Epithelial cell of esophagus (primary cell): ENCODE measurements at places on chromosomes 12 and 14.

GRCh38 chr12:83036847-83037246 lies 350.1 kb downstream of the TMTC2 start:
- DNase-seq, result no peak

DNA sequence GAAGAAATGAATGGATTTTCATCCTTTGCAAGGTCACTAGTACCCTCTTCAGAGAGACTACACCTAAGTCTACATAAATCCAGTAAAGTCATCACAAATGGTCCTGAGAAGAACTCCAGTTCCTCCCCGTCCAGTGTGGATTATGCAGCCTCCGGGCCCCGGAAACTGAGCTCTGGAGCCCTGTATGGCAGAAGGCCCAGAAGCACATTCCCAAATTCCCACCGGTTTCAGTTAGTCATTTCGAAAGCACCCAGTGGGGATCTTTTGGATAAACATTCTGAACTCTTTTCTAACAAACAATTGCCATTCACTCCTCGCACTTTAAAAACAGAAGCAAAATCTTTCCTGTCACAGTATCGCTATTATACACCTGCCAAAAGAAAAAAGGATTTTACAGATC lies 40.8 kb downstream of the SPATA7 start:
- DNase-seq, result no peak

DNA sequence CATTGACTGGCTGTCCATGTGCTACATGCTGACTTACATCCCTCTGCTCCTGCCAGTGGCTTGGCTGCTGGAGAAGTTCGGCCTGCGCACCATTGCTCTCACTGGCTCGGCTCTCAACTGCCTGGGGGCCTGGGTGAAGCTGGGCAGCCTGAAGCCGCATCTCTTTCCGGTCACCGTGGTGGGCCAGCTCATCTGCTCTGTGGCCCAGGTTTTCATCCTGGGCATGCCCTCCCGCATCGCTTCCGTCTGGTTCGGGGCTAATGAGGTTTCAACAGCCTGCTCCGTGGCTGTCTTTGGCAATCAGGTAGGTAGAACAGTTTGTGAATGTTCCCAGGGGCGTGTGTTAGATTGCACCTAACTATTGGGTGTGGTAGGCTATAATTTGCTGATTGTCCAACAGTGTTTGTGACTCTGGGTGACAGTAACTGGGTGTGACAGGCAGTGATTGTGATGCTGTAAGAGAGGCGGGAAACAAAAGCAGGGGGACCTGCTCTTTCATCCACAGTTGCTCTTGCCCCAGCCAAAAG lies 981 bp downstream of the FLVCR2 start:
- DNase-seq, result no peak

DNA sequence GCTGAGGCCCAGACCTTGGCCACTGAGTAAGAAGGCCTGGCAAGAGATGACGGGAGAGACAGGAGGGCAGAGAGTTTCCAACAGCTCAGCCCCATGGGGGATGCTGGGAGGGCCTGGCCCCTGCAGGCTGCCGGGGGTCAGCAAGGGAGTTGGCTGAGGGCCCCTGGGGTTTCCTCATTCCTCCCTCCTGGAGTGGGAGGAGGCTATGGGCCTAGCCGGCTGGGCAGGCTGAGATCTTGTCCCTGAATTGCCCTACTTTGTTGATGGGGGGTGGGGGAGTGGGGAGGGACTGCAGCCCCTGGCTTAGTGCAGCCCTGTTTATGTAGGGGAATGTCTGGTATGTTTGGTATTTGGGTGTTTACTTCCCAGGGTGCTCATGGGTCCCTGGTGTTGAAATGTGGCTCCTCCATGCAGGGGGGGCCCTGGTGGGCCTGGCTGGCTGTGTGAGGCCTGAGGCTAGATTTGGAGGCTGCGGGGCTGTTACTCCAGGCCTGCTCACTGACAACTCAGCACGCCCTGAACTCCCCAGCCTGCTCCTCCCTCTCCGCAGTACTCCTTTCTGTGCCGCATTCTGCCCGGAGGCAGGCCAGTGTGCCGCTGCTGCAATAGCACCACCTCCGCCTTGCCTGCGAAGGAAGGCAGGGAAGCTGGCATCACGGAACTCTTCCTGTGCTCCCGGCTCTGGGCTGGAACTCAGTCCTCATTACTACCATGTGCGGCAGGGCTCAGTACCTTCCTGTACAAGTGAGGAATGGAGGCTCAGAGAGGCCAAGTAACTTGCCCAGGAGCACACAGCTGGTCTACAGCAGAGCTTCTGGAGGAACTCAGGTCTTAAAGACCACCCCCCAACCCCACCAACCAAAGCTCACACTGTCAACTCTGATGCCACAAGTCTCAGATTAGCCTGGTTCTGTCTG lies 25.3 kb downstream of the JDP2 start:
- DNase-seq, result peak; percentile 94

- DNase-seq, result peak; percentile 71
Measured at GRCh38 chr14:51581017-51581881, 70.5 kb upstream of the FRMD6 start.

GRCh38 chr12:120902846-120903411 lies 1.2 kb downstream of the SPPL3 start:
- DNase-seq, result no peak

GRCh38 chr12:21852251-21852650 lies 77.7 kb upstream of the KCNJ8 start:
- peak; percentile 51 for DNase-seq

- DNase-seq, result peak; percentile 79
Measured at GRCh38 chr12:6229224-6230218, 29.3 kb downstream of the CD9 start.

DNA sequence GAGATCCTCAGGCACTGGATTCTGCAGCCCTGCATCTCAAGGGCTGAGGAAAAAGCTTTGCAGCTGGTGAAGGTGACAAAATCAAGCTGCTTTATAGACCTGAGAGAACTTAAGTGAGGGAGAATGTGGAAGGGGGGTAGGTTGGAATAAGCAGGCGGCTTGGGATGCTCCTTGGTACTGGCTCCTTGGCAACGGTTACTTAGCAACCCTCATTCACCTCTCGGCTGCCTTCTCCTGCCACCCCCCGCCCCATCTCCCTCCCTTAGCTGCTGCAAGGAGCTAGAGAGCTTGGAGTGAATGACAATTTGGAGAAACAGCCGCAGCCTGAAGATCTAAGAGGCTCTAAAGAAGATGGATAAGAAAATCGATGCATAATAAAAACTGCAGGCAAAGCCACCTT lies 44.1 kb upstream of the CISTR start:
- no peak for DNase-seq

- peak; percentile 60 for DNase-seq
Measured at GRCh38 chr12:59357811-59358210, 238.0 kb upstream of the SLC16A7 start.

GRCh38 chr12:77601069-77601468 lies 229.6 kb upstream of the NAV3 start:
- no peak for DNase-seq

- peak; percentile 35 for DNase-seq
Measured at GRCh38 chr12:61536525-61536924, 723.7 kb upstream of the USP15 start.

GRCh38 chr14:21825149-21825743 lies 151.6 kb upstream of the OR4E1 start:
- peak; percentile 55 for DNase-seq

DNA sequence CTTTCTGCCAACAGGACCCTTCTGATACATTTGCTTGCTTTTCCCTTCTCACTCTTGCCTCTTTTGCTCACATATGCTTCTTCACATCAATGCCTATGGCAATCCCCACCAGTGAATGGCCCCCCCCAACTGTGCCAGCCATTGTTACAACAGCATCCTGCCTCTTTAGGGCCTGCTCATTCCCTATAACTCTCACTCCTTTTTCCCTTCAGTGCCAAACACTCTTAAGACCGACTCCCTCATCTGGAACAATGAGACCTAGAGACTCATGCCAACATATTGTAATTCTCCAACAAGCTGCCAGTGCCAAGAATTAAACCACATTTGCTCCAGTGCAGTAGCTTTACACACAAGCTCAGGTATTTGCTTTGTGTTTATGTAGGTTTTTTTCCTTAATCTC lies 189.0 kb downstream of the SOX5 start:
- no peak for DNase-seq

DNA sequence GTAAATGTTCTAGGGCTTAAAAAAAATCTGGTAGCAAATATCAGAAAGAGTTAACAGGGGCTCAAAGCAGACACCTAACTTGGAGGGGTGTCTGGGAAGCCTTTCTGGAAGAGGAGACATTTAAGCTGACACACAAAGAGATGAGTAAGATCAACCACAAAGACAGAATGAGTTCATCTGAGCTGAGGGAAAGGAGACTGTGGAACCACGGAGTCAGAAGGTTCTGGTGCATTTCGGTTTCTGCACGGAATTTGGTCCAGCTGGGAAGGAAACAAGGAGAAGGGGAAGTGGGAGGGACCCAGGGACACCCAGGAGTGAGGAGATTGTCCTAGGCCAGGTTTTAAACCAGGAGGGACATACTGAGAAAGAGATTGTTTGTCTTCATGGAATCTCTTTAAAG lies 161.1 kb downstream of the PHETA1 start:
- DNase-seq, result no peak

- DNase-seq, result no peak
Measured at GRCh38 chr12:40688085-40688725, 4.0 kb upstream of the CNTN1 start.

DNA sequence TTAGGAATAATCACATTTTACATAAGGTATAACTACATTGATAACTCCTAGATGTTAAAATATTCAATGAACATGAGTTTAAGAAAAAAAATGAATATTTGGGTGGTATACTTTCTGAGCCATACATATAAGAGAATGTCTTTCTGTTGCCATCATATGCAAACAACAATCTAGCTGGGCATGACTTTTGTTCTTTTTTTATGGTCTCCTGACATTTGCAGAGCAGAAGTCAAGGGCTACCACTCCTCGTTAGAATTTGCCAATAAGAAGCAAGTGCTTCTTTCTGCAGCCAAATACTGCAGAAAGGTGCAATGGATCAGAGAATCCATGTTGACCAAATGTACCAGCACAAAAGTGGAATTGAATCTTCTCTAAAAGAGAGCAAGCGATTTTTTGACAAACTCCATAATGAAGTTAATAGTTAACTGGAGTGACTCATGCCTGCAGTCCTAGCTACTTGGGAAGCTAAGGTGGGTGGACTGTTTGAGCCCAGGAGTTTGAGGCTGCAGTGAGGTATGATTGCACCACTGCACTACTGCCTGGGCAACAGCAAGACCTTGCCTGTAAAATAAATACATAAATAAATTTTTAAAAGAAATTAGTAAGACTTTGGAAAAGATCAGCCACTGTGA lies 25.5 kb upstream of the CCDC91 start:
- peak; percentile 43 for DNase-seq

DNA sequence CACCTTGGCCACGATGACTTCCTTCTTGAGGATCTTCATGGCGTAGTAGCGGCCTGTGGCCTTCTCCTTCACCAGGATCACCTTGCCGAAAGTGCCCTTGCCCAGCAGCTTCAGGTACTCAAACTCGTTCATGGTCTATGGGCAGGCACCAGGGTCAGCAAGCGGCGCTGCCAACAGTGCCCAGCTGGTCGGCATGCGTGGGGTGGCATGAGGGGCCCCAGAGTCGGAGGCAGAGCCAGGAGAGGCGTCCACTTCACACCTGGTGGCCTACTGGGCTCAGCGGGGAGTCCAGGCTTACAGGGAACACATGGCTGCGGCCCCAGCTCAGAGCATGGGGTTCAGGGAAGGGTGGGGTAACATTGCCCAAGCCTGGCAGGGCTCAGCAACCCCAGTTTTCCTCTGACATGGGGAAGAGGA lies 20.5 kb downstream of the AKT1 start:
- no peak for DNase-seq

- no peak for DNase-seq
Measured at GRCh38 chr12:6833189-6833890, 5.1 kb downstream of the P3H3 start.

- no peak for DNase-seq
Measured at GRCh38 chr12:58306266-58307000, 365.1 kb downstream of the ATP23 start.

DNA sequence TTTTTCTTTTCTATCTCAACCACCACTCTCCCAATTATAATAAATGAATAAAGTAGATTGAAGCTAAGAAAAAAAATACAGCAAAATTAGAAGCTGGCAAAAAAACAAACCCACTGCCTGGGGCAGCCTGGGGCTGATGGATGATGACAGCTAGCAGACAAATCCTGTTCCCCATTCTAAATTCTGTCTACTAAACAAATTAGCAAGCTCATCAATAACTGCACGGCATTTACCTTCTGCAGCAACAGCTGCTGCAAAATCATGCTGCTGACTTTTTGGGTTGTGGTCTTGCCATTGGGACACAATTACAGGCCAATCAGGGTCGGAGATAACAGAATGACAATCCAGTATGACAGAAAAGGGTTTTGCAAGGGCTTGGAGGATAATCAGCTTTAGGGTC lies 443.6 kb upstream of the SOX5 start:
- no peak for DNase-seq

- DNase-seq, result no peak
Measured at GRCh38 chr14:39967885-39968284, 535.7 kb upstream of the FBXO33 start.

DNA sequence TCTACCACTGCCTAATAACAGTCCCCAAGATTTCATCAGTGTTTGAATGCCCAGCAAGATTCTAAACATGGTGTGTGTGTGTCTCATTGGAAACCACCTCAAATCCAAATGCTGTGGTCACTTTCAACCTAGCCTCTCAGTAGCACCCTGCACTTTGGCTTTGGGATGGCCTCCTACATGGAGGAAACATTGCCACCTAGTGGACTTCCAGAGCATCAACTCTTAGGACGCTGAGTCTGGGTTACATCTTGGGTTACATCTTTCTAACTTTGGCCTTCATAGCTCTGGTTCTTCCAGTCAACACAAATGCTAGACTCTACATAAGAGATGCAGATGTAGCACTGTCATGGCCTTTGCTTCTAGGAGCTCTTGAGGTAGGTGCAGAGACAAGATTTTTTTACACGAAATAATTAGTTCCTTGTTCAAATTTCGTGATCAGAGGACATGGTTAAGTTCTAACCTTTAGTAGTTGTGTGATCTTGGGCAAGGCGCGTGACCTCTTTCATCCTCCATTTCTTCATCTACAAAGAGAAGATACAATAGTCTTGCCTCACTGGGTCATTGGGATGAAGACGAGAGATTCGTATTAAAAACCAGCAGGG lies 113.5 kb upstream of the VASH1 start:
- DNase-seq, result peak; percentile 69

DNA sequence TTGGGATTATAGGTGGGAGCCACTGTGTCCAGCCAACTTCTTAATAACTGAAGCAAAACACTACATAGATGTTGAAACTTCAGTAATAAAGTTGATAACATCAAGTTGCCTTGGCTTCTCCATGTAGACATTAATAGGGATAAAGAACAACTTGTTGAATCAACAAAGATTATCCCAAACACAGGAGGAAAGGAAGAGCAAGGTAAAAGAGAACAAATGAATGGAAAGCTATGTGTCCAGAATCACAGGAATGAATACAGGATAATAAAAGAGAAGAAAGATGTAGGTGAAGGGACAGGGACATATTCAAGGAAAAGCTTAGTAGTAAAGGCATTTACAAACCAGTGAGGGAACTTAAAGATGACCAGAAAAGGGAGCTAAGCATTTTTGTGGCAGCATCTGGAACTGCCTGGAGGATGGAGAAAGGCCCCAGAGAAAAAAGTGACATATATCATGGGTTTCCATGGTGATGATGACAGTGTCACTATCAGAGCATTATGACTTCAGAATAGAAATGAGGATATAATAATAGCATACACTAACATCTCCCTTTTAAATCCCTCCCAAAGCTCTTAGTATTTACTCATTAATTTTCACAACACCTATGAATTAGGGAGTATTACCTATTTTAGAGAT lies 24.0 kb upstream of the MDM1 start:
- DNase-seq, result no peak

GRCh38 chr12:94795520-94795919 lies 145.2 kb upstream of the TMCC3 start:
- DNase-seq, result peak; percentile 61

GRCh38 chr12:5716201-5716600 lies 228.9 kb downstream of the ANO2 start:
- DNase-seq, result no peak

- DNase-seq, result peak; percentile 81
Measured at GRCh38 chr12:70576341-70577282, 60.6 kb downstream of the PTPRB start.
